ENCODE measurements at places on chromosomes 11 and 22.

DNA sequence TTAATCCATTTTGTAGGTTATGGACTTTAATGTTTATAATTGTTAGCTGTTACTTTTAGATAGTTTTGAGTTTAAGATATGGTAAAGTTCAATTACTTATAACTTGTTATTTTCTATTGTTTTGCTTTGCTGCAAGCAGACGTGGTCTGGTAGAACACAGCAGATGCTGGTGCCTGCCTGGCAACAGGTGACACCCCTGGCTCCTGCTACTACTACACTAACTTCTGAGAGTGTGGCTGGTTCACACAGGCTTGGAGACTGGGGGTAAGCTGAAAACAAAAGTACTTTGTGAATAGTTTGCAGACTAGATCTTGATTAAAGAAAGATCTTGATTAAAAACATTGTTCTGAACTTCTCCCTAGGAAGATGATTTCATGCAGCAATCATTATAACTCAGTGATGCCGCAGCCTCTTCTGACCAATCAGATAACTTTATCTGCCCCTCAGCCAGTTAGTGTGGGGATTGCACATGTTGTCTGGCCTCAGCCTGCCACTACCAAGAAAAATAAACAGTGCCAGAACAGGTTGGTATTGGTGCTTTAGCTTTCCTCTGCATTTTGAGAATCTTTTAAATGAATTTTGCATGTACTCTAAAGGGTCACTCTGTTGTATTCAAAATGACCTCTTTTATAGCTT is 90.4 kb downstream of the HIPK3 start:
- DNase-seq = peak; percentile 84

GRCh38 chr11:69295079-69295994 is 1.4 kb downstream of the MYEOV start:
- DNase-seq = peak; percentile 75

DNA sequence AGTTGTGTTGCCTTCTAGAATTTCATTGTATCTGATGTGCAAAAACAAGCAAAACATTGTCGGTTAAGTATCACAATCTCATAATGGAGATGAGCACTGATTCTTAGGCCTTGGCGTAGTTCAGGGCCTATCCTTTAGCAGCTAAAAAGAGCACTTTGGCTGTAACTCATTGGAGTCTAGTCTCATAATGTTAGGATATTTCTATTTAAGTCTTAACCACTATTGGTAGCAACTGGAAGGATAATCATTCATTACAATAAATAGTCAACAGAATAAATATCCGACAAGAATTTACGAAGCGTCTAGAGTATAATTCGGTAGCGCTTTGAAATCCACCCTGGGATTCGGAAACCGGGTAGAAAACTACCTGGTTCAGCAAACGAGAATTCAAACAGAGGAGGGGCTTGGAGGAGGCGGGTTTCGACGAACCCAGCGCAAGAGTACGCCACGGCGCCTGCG is 461 bp upstream of the EED start:
- peak; percentile 95 for DNase-seq

- DNase-seq = peak; percentile 97
Observed at GRCh38 chr11:65498977-65499712, at the start of gene MALAT1. TSS of gene MALAT1 (plus strand) at chr11:65499045.

- DNase-seq = peak; percentile 93
Observed at GRCh38 chr22:46122511-46122971, 27.8 kb upstream of the PPARA start.

GRCh38 chr11:128783513-128783912 is 83.6 kb downstream of the KCNJ1 start:
- no peak for DNase-seq

DNA sequence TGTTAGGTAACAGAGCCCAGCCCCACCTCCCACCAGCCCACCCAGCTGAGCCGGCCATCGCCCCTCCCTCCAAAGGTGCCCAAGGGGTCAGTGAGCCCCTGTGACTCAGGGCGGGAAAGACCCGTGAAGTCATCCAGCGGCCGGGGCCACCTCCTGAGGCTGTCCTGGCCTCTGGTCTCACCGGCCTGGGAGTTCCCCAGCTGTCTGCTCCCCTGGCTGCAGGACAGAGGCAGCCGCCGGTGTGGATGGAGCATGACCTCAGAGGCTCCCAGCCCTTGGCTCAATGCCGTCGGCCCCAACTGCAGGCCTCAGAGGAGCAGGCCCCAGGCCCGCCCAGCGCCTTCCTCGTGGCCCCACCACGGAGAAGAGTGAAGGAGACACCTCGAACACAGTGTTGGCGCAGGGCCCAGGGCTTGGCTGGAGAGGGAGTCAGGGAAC is 28.7 kb downstream of the RPL3 start:
- DNase-seq = no peak

GRCh38 chr11:112253605-112254242 is 6.9 kb downstream of the PLET1 start:
- DNase-seq = no peak

GRCh38 chr22:29092243-29092642 is 19.4 kb downstream of the KREMEN1 start:
- DNase-seq = no peak

GRCh38 chr11:35050541-35050995 is 88.4 kb upstream of the CD44 start:
- no peak for DNase-seq

- peak; percentile 17 for DNase-seq
Observed at GRCh38 chr11:60765355-60765754, 8.7 kb downstream of the MS4A15 start.

DNA sequence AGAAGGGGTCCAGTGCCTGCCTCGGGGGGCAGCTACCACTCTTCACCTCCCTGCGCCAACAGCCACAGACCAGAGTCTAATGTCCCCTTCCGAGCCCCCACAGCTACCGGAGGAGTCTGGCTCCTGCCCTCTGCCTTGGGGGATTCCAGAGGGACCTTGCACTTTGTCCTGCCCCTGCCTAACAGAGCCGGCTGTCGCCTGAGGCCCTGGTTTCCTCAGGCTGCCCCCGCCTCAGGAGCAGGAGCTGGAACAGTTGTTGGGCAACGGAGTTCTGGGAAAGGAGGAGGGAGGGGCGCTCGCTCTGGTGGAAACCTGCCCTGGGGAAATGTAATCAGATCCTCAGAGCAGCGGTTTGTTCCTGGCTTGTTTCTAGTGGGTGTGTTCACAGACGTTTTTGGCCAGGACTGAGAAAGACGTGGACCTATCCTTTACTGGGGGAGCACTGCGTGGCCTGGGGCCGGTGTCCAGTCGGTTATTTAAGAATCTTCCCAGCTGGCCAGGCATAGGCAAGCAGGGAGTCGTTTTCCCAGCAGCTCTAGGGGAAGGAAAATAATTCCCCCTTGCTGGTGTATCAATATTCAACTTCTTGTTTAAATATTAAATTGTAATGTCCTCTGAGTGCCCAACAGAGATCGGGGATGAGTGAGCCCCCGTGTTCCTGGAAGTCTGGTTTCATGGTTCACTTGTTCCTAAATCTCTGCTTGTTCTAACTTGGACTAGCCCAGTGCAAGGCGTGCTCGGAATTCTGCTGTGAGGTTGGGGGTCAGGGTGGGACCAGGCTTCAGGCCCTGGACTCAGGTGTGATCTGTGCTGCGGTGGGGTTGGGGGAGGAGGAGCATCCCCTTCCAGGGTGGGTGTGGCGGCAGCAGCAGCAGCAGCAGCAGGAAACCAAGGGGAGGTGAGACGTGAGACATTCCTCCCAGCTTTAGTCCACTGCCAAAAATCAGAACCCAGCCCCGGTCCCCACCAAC is 32.1 kb downstream of the A4GALT start:
- no peak for DNase-seq

DNA sequence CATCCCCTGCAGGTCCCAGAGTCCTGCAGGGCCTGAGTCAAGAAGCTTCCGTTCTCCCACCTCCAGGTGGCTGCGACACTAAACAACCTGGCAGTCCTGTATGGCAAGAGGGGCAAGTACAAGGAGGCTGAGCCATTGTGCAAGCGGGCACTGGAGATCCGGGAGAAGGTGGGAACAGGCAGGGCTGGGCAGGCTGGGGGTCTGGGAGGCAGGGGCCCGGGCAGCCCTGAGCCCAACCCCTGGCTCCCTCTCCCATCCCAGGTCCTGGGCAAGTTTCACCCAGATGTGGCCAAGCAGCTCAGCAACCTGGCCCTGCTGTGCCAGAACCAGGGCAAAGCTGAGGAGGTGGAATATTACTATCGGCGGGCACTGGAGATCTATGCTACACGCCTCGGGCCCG is 4.7 kb upstream of the RAB1B start:
- peak; percentile 74 for DNase-seq

DNA sequence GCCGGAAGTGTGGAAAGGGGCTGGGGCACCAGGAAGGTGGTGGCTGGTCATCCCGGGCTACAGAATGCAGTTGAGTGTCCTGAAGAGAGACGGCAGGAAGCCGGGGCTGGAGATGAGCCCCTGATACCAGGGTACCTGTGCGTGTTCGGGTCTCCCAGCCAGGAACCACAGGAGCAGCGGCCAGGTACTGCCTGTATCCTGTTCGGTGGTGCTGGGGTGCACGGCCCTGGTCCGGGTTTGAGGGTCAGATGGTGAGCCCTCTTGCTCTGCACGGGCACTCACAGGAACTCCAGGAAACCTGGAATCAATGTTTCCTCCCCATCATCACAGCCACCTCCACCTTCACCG is 253.1 kb upstream of the B3GAT1 start:
- peak; percentile 61 for DNase-seq

- DNase-seq = no peak
Observed at GRCh38 chr11:4017129-4017528, 77.5 kb upstream of the RRM1 start.

DNA sequence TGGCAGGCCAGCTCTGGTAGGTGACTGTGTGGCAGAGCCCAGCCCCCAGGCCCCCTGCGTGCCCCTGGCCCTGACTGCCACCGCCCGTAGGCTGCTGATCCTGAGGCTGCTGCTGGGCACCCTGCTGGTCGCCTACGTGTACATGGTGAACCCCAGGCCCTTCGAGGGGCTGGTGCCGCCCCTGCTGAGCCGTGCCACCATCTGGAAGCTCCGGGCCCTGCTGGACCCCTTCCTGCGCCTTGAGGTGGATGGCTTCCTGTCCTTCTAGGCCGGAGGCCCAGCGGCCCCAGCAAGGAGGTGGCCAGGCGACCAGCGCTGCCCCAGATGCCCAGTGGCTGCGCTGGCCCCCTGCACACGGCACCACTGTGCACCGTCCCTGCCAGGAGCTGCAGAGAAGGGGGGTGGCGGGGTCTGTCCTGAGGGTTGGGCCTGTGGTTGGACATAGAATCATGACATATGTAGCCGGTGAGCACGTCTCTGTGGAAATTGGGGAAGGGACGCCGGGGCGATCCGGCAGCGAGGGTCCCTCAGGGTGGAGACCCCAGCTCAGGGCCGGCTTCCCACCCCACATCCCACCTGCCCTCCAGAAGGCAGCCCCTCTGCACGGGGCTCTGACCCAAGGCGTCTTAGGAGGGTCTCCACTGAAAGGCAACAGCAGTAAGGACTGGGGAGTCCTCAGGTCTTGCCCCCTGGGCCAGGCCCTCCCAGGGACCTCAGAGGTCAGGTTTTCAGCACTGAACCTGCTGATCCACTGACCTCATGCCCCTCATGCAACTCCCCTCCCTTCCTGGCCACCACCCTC is 185.4 kb downstream of the IGLL1 start:
- no peak for DNase-seq

- no peak for DNase-seq
Observed at GRCh38 chr22:35609761-35610160, 7.4 kb downstream of the MB start.

Measured in spleen (tissue), 13 donors.